IPS DF 6.9 (cell line): ENCODE measurements at places on chromosomes 7 and 10.

- H3K27ac ChIP-seq, result no peak overlapping the region
- peaks cover 7% of the 10 kb centered on the region for H3K4me1 ChIP-seq
- H3K4me3 ChIP-seq, result no peak overlapping the region
- no peaks in the 10 kb centered on the region for H3K36me3 ChIP-seq
These were observed 10.2 kb downstream of the CYP26A1 start for GRCh38 chr10:93083743-93084539.

DNA sequence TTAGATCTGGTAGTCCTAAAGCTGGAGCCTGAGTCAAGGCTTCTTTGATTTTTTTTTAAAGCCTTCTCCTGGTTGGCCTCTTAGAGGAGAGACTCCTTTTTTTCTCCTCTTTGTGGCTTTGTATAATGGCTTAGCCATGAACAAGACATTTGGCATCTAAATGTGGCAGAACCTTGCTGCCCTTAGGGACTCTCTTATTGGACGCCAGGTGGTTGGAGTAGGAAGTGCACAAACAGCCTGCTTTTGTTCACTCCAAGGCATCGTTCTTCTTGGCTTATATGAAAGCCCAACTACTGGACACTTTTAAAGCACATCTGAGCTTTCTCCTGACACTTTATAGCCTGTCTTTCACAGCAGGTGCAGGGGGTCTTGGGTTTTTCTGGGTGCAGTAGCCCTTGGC, 25.0 kb downstream of the ZPBP start:
- H3K27me3 ChIP-seq, result no peaks in the 10 kb centered on the region
- no peak overlapping the region for H3K4me3 ChIP-seq
- peak; percentile 0 for DNase-seq
- H3K36me3 ChIP-seq, result no peaks in the 10 kb centered on the region

GRCh38 chr7:151951672-151952338, 4.4 kb upstream of the GALNTL5 start:
- no peaks in the 10 kb centered on the region for H3K36me3 ChIP-seq
- H3K27me3 ChIP-seq, result no peaks in the 10 kb centered on the region; the same call in 1 of the 2 replicates
- no peaks in the 10 kb centered on the region for H3K4me1 ChIP-seq
- H3K27ac ChIP-seq, result no peak overlapping the region
- DNase-seq, result no peak

DNA sequence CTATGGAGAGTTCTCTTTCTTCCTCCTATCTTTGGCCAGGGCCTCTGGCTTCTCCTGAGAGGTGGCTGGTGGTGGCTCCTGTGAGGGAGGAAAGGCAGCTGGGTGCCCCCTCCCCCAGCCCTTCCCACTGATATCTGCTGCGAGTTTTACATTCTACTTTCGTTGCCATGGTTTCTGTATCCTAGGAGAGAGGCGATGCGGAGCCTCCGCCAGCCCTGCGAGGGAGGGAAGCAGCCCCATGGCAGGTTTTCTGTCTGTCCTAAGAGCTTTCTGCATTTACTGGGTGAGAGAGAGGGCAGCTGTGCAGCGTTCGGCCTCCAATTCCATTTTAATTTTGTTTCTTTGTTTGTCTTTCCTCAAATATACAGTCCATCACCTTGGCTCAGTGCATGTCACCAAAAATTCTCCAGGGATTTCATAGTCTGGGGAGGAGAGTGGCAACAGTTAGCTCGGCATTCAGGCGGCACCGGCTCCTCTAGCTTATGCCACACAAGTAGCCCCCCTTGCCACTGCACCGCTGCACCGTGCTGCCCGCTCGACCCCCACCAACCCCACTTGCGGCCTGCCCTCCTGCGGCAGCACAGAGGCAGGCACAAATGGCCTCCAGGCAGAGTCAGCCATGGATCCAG, 20.4 kb downstream of the DNAJB12 start:
- no peaks in the 10 kb centered on the region for H3K27me3 ChIP-seq
- H3K27ac ChIP-seq, result no peak overlapping the region
- H3K4me3 ChIP-seq, result no peak overlapping the region
- H3K36me3 ChIP-seq, result peaks cover 13% of the 10 kb centered on the region

- no peak for DNase-seq
- no peaks in the 10 kb centered on the region for H3K36me3 ChIP-seq
- H3K4me3 ChIP-seq, result no peak overlapping the region
- no peaks in the 10 kb centered on the region for H3K4me1 ChIP-seq
These were observed 8.8 kb downstream of the ACTA2 start for GRCh38 chr10:88943778-88944177.

- no peak for DNase-seq
- H3K4me3 ChIP-seq, result no peak overlapping the region
- peaks cover 1% of the 10 kb centered on the region; the same call in 1 of the 2 replicates for H3K4me1 ChIP-seq
- H3K27ac ChIP-seq, result no peak overlapping the region
- no peaks in the 10 kb centered on the region for H3K27me3 ChIP-seq
- no peaks in the 10 kb centered on the region for H3K36me3 ChIP-seq
These were observed 76.3 kb downstream of the FOXL3 start for GRCh38 chr7:366161-366803.

DNA sequence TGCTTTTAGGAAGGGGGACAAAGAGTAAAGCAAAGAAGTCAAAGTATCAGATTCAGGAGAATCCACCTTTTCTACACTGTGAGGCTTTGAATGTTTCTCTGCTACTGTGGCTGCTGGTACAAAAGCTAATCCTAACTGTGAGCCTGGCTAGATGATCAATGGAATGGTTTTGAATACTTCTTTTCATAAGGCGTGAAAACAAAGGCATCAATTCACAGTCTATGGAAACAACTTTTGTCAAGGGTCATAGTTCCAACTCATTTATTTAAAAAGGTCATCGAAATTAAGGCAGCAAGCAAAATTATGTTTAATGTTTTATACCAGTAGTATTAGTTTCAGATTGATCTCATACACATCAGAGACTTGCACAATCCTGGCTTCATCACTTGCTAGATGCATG, 118.1 kb downstream of the CTTNBP2 start:
- peaks cover 13% of the 10 kb centered on the region; the same call in 1 of the 2 replicates for H3K36me3 ChIP-seq
- no peak overlapping the region for H3K4me3 ChIP-seq
- H3K4me1 ChIP-seq, result no peaks in the 10 kb centered on the region
- DNase-seq, result no peak

DNA sequence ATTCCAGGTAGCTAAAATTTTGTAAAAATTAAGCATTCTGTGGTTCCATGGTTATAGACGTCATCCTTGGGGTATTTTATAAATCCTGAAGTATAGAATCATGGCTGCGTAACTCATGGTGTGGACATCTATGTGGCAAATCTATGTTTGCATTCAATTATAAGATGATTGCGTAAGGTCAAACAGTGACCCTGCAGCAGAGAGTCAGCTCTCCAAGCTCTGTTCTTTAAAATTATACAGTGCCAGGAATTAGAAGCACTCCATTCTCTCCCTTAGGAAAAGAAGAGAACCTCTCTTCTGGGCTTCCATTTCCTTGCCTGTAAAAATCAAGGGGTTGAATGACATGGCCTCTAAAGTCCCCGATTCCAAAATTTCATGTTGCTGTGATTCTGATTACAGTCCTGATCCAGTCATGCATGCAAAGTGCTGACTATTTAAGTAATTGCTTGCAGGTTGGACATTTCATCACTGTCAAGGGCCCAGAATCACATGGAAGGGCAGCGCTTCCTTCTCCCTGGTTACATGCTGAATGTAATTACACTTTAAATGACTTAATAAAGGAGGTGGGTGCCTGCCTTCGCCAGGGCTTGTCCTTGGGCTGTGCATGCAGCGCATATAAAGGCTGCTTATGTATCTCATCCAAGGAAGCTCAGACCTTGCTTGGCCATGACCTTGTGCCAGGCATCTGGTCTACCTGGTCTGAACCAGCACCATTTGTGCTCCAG, 550.7 kb downstream of the TYW1 start:
- H3K4me3 ChIP-seq, result no peak overlapping the region
- no peaks in the 10 kb centered on the region for H3K36me3 ChIP-seq
- H3K27me3 ChIP-seq, result no peaks in the 10 kb centered on the region
- no peaks in the 10 kb centered on the region for H3K4me1 ChIP-seq

DNA sequence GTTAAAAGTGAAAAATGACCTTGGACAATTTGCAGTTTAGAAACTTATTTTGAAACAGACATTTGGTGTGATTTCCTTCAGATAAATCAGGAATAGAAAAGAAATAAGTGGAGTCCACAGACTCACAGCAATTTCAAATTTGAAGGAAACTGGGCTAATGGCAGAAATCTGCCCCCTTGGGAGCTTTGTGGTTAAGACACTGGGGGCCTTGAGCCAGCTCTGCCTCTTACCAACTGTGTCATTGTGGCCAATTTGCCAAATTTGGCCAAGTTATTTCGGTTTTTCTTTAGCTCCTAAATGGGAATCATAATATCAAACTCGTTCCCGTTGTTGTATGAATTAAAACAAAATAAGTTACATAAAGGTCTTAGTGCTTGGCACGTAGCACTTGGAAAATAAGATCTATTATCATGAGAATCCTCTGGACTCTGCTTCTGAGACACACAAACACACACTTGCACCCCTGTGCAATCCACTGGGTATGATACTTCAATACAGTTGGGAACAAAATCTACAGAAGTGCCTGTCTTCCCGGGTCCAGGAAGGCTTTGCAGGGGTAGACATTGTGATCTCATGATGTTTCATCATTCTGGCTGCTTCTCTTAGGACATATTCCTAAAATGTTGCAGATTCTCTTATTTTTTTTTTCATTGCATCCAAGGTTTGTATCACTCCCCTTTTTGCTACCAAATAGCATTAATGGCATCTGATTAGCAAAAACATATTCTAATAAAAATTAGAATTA, 4.9 kb downstream of the ARMC3 start:
- H3K36me3 ChIP-seq, result no peaks in the 10 kb centered on the region
- no peak for DNase-seq
- H3K4me1 ChIP-seq, result no peaks in the 10 kb centered on the region
- no peaks in the 10 kb centered on the region for H3K27me3 ChIP-seq

GRCh38 chr7:84446991-84447480, 252.4 kb upstream of the SEMA3A start:
- no peaks in the 10 kb centered on the region for H3K27me3 ChIP-seq
- no peaks in the 10 kb centered on the region for H3K4me1 ChIP-seq
- H3K27ac ChIP-seq, result no peak overlapping the region
- no peak for DNase-seq
- H3K4me3 ChIP-seq, result no peak overlapping the region

DNA sequence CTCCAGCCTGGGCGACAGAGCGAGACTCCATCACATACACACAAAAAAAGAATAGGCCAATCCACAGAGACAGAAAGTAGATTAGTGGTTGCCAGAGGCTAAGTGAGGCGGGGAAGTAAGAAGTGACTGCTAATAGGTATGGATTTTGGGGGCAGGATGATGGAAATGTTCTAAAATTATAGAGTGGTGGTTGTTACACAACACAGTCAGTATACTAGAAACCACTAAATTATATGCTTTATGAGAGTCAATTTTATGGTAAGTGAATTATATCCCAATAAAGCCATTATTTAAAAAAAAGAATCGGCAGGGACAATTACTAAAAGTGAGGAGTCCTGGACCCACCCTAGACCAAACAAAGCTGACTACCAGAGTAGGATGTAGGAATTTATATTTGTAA, 24.3 kb downstream of the DENND2A start:
- H3K27ac ChIP-seq, result no peak overlapping the region
- no peaks in the 10 kb centered on the region for H3K27me3 ChIP-seq
- H3K4me3 ChIP-seq, result no peak overlapping the region
- no peaks in the 10 kb centered on the region for H3K36me3 ChIP-seq
- no peaks in the 10 kb centered on the region for H3K4me1 ChIP-seq

DNA sequence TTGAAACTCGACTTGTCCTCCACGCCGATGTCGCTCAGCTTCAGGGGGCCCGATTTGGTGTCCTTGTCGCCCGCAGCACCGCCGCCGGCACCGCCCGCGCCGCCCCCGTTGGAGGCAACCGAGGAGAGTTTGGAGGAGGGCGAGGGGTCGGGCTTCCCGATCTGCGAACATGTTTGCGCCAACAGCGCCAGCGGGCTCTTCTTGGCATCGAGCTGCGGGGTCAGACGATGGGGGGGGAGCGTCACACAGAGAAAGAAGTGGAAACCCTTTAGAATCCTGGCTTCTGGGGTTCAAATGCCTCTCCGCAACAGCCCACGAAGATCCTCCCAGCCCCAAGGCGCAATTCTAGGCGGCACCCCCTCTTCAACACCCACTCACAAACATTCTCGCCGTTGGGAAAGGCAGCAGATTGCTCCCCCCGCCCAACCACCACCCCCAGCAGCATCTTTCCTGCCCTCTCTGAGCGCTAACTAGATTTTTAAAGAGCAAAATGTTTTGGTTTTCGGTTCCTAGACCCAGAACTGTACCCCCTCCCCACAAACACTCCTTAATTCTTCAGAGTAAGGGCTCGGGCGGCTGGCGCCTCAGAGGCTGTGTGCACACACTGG, 1.3 kb downstream of the ZNF503 start:
- no peak for DNase-seq
- H3K4me1 ChIP-seq, result peaks cover 2% of the 10 kb centered on the region
- H3K27ac ChIP-seq, result no peak overlapping the region
- H3K36me3 ChIP-seq, result no peaks in the 10 kb centered on the region
- no peak overlapping the region; the same call in 1 of the 2 replicates for H3K4me3 ChIP-seq

- no peak for DNase-seq
- no peak overlapping the region for H3K4me3 ChIP-seq
- H3K36me3 ChIP-seq, result no peaks in the 10 kb centered on the region
- no peaks in the 10 kb centered on the region for H3K4me1 ChIP-seq
These were observed 70.9 kb downstream of the CARD11 start for GRCh38 chr7:2972835-2973161.

DNA sequence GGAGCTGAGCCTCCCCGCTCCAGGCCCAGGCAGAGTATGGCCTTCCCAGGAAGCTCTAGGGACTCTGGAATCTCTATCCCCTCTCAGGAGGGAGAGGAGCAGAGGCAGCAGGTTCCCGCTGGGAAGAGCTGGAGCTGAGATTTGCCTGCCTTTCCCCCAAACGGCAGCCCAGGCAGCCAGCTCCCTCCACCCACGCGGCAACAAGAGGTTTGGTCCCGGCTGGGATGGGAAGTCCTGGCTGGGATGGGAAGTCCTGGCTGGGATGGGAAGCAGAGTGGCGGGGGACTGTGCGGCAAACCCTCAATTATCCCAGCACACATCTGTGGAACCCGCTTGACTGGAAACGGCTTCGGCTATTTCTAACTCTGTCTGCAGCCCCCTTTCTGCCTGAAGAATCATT, 223.0 kb downstream of the ELFN1 start:
- peaks cover 6% of the 10 kb centered on the region for H3K36me3 ChIP-seq
- no peak overlapping the region for H3K4me3 ChIP-seq
- H3K27me3 ChIP-seq, result no peaks in the 10 kb centered on the region
- no peaks in the 10 kb centered on the region for H3K4me1 ChIP-seq
- no peak overlapping the region for H3K27ac ChIP-seq

DNA sequence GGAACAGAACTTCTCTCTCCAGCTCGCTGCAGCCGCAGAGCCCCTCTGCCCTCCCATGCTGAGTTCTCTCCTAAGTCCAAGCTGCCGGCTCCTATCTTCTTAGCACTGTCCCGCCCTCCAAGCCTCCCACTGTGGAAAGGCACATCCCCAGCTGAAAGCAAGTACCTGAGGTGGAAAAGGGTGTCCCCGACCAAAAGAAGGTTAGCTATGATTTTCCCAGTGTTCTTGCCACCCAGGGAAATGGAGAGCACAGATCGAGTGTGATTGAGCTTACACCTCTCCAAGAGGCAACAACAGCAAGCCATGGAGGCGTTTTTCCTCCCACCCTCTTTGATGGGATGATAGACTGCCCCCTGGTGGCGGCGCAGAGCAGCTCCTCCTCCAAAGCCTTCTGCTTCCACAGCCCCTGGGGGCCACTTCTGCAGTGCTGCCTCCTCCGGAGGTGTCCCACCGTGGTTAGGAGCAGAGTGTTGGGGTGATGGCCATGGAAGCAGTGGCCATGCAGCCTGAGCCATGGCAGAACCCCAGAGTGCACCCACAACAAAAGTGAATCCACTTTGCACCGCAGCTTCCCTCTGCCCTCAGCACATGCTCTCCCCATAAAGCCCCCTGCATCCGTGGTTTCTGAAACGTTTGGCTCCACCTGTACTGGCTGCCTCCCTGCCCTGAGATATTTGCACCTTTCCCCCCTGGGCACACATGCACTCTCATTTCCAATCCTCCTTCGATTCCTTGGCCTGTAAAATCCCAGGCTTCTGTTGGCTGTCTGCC, 143.1 kb upstream of the STK17A start:
- H3K4me3 ChIP-seq, result no peak overlapping the region
- peak; percentile 57 for DNase-seq
- H3K36me3 ChIP-seq, result no peaks in the 10 kb centered on the region; the same call in 1 of the 2 replicates
- peaks cover 2% of the 10 kb centered on the region; the same call in 1 of the 2 replicates for H3K4me1 ChIP-seq
